Activated T-helper 2 cell treated with anti-CD3 and anti-CD28 coated beads, Interferon-gamma antibody, Interleukin-2, Interleukin-4, amounts not matched to agents 10 μg/mL and 5 μg/mL and 100 μg/mL, durations not matched to agents 14 hours and 24 hours and 36 hours (primary cell): ENCODE measurements at places on chromosomes 6 and 20.

DNA sequence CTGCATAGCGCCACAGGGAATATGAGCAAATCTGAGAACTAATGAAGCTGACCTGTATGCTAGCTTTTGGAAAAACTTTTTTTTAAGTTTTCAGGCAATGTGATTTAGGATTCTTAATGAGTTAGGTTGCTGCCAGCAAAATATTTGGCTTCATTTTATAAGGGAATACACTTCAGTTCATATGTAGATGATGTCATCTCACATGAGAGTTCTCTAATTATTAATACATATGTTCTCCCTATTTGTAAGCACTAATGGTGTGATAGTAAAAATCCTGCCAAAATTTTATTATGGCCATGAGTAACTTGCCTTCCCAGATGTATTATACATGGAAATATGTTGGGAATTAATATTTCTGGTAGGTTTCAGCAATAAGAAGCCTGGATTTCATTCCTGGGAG, 573.8 kb downstream of the EPM2A start:
- DNase-seq = no peak

GRCh38 chr6:36204068-36204753, 7.7 kb downstream of the BRPF3 start:
- DNase-seq = peak; percentile 52

DNA sequence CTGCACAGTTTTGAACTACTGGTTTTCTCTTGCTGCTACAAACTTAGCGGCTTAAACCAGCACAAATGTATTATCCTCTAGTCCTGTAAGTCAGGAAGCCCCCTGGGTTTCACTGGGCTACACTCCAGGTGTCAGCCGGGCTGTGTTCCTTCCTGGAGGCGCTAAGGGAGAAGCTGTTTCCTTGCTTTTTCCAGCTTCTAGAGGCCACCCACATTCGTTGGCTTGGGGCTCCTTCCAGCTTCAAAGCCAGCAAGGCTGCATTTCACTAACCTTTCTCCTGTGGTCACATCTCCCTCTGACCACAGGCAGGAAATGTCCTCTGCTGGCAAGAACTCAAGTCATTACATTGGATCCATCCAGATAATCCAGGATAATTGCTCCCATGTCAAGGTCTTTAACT, 350.6 kb upstream of the PLCB4 start:
- no peak for DNase-seq

DNA sequence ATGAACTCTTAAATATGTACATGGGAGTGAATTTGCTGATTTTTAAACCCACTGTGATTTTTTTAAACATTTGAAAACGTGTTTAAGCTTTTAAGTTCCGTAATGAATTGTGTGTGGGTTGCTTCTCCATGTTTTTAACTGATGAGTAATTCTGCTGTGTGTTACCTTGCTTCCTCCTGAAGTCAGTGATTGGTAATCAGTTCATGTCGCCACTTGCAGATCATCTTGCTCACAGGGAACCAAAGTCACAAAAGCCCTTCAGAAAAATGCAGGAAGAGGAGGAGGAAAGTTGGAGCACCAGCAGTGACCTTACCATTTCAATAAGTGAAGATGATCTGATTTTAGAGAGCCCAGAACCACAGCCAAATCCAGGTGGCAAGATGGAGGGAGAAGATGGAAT, 36.7 kb downstream of the KIZ start:
- no peak for DNase-seq

DNA sequence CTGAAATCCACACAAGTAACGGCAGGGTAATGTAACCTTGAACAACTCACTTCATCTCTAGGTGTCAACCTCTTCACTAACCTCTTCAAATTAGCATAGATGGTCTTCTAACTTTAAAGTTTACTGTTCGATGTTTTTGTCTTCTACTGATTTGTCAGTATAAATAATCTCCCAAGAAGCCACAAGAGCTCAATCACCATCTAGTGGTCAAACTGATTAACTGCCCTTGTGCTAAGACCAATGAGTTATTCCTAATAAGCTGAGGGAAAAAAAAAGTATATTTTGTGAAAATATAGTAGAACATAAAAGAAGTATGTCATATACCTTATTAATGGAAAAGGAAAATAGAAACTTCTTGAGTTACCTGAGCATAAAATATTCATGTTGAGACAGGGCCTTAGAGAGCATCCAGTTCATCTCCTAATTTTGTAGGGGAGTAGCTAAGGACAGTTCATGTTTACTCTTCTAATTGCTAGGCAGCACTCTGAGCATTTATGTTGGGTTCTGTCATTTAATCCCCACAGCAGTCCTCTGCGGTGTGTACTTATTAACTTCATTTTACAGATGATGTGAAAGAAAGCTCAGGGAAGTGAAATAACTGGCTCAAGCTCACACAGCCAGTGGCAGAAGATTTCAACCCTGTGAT, 317.1 kb downstream of the ESR1 start:
- no peak for DNase-seq

DNA sequence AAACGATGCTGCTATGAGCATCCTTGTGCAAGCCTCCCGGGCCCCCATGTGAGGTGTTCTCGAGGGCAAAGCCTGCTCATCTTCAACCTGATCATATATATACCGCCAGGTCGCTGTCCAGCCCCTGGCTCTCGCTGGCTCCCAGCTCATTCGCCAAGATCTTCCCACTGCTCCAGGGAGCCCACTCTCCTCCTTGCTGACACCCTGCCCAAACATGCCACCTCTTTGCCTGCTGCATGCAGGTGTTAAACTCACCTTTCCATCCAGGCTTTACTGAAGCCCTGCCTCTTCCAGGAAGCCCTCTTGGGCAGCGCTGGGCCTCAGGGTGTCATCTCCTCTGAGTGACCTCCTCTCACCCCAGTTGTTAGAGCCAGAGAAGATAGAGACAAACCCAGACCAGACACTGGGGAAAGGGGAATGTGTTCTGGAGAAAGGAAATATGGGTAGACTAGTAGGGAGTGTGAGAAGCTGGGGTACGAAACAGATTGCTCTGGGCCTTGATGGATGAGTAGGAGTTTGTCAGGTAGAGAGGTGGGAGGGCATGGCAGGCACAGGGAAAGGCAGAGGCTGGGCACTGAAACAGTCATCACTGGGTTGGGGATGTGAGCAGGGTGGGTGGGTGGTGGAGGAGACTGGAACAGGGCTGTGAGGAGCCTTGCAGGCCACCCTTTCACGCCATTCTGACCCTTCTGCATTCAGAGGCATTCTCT, 1.2 kb upstream of the DLGAP4 start:
- DNase-seq = no peak
